ENCODE measurements at places on chromosomes 1 and 21.

GRCh38 chr1:234533975-234534876 lies 55.2 kb upstream of the TARBP1 start:
- no peak for DNase-seq

DNA sequence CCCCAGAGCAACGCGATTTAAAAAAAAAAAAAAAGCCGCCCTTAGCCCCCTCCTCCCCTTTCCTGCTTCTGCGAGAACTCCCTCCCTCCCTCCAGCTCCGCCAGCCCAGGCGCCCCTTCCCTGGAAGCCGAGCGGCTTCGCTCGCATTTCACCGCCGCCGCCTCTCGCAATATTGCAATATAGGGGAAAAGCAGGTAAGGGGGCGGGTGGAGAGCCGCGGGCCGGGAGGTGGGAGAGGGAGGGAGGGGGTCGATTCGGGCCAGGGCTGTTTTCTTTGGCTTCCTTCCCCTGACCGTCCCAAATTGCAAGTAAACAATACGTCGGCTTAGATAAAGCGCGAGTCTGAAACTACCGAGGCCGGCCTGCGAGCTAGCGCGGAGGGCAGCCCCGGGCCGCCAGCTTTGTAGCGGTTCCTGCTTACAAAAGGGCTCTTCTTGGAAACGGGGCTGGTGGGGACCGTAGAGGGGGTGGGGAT lies 408 bp downstream of the LMO4 start:
- DNase-seq, result peak; percentile 24

- no peak for DNase-seq
Measured at GRCh38 chr1:172163498-172164215, 256.8 kb upstream of the C1orf105 start.

- no peak for DNase-seq
Measured at GRCh38 chr1:58620259-58620658, 43.2 kb upstream of the TACSTD2 start.

- DNase-seq, result no peak
Measured at GRCh38 chr1:147612366-147612765, 58.0 kb downstream of the ACP6 start.

- DNase-seq, result no peak
Measured at GRCh38 chr1:238537641-238538040, 646.9 kb upstream of the ZP4 start.

- no peak for DNase-seq
Measured at GRCh38 chr1:217333939-217334338, 297.0 kb downstream of the GPATCH2 start.

DNA sequence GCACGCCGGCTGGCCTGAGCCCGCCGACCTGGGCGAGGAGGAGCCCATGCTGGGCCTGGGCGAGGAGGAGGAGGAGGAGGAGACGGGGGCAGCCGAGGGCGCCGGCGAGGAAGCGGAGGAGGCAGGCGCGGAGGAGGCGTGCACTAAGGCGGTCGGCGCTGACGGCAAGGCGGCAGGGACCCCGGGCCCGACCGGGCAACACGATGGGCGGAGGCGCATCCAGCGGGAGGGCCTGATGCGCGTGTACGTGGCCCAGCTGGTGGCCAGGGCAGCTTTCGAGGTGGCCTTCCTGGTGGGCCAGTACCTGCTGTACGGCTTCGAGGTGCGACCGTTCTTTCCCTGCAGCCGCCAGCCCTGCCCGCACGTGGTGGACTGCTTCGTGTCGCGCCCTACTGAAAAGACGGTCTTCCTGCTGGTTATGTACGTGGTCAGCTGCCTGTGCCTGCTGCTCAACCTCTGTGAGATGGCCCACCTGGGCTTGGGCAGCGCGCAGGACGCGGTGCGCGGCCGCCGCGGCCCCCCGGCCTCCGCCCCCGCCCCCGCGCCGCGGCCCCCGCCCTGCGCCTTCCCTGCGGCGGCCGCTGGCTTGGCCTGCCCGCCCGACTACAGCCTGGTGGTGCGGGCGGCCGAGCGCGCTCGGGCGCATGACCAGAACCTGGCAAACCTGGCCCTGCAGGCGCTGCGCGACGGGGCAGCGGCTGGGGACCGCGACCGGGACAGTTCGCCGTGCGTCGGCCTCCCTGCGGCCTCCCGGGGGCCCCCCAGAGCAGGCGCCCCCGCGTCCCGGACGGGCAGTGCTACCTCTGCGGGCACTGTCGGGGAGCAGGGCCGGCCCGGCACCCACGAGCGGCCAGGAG lies 7.2 kb upstream of the IBA57 start:
- no peak for DNase-seq

DNA sequence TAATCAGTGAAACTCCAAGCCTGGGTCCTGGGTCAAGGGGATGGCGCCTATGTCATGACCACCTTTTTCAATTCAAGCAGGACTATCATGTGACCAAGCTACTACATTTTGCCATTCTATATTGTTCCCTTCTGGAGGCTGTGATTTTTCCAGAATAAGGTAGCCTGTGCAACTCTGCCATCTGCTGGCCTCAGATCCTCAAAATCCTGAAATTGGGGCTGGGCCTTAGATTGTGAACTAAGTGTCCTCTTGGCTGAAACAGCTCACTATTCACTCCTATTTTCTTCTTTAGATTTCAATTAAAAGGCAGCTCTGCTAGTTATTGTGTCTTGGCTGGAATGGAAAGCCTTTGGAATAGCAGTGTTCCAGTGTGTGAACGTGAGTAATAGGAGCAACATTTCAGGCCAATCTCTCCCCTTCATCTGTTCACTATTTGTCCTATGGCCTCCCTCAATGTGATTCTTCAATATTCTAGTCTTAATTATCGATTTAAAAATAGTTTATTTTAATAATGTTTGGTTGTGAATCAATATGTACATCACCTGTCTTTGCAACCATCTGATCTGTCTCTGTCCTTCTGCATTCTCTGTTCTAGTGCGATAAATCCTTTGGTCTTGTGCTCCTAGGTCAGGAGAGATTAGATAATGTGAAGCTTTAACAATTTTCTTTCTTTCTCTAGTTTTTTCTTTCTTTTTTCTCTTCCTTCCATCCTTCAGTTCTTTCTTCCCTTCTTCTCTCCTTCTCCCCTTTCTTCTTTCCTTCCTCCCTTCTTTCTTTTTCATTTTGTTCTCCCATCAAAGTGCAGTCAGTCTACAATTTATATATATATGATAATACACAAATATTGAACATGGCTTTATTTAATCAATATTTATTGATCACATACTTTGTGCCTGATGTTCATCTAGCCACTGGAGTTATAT lies 69.8 kb downstream of the CR1 start:
- no peak for DNase-seq

DNA sequence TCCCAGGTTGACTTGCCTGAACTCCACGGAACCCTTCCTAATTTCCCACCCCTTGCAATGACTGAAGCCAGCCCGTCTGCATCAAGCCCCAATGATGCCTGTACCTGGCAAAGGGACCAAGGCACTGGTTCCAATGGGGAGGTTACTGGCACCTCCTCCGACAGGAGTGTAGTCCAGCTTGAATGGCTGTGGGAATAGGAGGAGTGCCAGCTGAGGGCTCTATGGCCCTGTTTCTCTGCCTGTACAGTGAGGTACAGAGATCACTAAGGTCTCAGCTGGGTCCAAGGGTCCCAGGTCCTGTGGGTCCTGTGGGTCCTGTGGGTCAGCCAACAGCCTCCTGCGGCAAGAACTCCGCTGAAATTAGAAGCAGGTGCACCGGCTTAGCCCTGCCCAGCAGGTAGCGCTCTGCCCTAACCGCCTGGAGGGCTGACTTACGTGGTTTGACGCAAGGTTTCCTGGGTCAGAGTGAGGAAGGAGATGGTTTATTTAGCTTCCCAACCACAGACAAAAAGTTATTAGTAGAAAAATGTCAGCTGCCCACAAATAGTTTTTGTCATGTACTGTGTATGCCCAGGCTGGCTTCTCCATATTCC lies 9.9 kb upstream of the SPRR4 start:
- DNase-seq, result no peak

DNA sequence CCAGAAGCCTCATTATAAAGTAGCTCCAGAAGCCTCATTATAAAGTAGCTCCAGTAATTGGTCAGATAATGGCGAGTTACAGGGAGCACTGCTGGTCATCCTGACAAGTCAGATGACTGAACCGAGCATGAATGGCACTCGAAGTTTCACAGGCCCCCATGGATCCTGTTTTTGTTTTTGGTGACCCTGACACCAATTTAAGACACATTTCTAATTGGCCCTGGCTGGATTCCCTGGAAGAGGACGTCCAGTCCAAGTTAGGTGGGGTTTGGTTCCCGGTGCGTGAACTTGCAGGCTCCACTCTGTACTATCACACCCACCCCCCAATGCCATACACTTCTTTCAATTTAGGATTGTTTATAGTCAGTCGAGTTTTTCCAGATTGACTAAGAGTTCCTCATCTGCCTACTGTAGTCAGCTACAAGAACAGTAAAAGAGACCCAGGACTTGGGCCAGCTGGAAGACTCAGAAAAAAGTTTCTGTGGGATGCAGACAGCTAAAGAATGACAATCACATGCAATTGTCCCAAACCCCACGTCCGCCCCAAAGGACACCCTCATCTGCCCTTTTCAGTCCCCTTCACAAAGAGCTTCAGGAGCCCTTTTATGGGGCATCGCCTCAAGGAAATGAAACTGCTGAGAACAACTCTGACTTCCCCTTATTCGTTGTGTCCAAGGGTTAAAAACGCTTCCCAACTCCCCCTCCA lies 2.7 kb downstream of the DHRS3 start:
- no peak for DNase-seq

DNA sequence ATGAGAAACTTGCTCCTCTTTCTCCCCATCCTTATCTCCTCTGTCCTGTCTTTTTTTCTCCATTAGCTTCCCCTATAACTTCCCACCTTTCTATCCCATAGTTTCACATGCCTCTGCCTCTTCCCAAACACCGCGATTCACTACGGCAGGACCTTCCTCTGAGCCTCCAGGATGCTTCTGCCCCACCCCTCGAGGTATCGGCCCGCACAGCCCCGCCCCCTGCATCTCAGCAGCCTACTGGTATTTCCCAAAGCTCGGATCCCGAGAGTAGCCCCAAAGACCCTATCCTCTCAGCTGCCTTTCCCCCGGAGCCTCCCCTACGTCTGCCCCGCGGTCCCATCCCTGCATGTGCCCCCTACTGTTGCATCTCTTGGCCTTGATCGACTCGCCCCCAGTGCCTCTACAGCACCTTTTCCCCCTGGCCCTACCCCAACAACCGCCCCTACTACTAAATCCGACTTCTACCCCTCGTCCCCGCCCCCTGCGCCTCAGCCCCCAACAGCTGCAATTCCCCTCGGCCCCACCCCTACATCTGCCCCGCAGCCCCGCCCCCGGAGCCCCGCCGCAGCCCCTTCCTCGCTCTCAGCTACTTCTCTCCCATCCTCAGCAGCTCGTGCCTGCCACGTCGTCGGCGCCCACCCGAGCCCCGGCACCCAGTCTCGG lies 512 bp downstream of the PIAS3 start:
- DNase-seq, result no peak

DNA sequence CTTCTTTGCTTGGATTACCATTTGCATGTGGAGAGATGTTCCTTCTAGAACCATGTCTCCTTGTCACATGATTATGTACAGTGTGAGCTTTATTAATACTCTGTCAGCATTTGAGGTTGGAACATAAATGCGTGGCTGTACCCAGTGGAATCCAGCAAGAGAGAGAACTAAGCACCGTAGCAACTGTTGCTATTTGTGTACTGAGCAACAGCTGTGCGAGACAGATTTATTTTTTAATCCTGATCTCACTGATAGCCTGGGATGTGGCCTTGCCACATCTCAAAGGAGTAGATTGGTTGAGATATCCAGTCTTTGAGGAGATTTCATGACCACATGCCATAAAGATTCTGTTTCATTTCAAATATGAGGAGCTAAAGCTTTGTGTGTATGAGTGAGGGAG lies 43.4 kb downstream of the KIF1B start:
- no peak for DNase-seq

DNA sequence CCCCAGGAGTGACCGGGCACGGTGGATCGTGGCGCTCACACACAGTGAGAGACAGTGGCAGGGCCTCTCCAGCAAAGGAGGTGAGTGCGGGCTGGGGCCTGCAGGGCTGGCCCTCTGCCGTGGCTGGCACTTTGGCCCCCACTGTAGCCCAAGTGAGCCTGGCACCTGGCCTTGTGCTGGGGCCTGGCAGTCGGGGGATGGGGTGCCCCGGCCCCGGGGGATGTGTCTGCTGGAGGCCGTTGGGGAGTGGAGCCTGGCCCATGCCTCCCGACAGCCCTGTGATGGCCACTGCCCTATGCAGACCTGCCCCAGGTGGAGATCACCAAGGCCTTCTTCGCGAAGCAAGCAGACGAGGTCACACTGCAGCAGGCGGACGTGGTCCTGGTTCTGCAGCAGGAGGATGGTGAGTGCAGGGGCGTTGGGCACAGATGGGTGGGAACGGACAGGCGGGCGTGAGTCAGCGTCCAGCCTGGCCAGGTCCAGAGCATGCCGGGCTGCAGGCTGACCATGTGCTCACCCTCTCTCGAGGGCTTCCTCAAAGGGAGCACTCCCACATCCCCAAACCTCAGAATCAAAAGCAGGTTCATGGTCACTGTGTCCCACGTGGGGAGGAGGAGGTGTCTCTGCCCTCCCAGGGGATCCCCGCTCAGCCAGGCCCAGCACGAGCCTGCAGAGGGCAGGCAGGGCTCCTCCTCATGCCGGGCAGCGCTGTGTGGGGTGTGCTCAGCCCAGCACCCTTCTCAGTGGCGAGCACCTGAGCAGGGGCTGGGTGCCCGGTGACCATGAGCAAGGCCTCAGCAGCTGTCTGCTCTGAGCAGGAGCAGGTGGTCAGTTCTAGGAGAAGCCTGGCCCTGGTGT lies 25.3 kb downstream of the ARHGEF16 start:
- DNase-seq, result no peak

GRCh38 chr1:187241971-187242370 lies 413.2 kb downstream of the PLA2G4A start:
- no peak for DNase-seq

DNA sequence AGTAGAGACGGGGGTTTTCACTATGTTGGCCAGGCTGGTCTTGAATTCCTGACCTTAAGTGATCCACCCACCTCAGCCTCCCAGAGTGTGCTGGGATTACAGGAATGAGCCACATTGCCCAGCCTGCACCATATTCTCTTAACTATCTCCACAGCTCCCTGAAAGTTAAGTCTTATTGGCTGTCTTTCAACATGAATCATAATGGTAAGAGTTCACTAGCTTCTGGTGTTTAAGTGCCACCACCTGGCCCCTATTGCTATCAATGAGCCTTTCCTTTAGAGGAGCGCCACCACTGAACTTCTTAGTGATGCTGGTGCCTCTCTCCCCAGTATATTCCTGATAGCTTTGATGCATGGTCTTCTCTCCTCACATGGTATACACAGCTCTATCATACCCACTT lies 15.7 kb downstream of the ZFYVE9 start:
- DNase-seq, result no peak
